ENCODE measurements at places on chromosomes 13 and 19. TPM values are rescaled to one million over a fixed set of nuclear protein-coding genes. Genes with fewer than 3 reads are reported as not detected.

Gene MEX3D
- 3.6 TPM for total RNA-seq

Gene LPAR2
- 120 TPM for total RNA-seq

Gene ZNF547
- 2.1 TPM for total RNA-seq

Gene PLIN3
- 28.6 TPM for total RNA-seq

Gene SYNGR4
- not detected for total RNA-seq

Gene TEX26
- total RNA-seq = not detected

Gene PARP4
- 63.7 TPM for total RNA-seq

Gene TINCR
- total RNA-seq = 3.1 TPM

Gene UHRF1
- total RNA-seq = 2.2 TPM

Gene TMC4
- total RNA-seq = 1.1 TPM

GRCh38 chr13:55815458-55816033 lies 1325.2 kb upstream of the PRR20A start:
- no peak overlapping the region for H3K4me3 ChIP-seq
- no peaks in the 10 kb centered on the region for H3K36me3 ChIP-seq
- H3K4me1 ChIP-seq = no peaks in the 10 kb centered on the region
- DNase-seq = no peak

GRCh38 chr13:108044954-108045353 lies 170.4 kb downstream of the LIG4 start:
- H3K4me1 ChIP-seq = no peaks in the 10 kb centered on the region
- no peaks in the 10 kb centered on the region for H3K36me3 ChIP-seq
- no peak for DNase-seq
- no peak overlapping the region for H3K27ac ChIP-seq
- H3K27me3 ChIP-seq = no peaks in the 10 kb centered on the region
- no peak overlapping the region for H3K4me3 ChIP-seq

GRCh38 chr13:87058786-87059329 lies 612.3 kb upstream of the SLITRK5 start:
- H3K4me3 ChIP-seq = no peak overlapping the region
- no peak for DNase-seq
- H3K4me1 ChIP-seq = no peaks in the 10 kb centered on the region
- no peaks in the 10 kb centered on the region for H3K27me3 ChIP-seq

GRCh38 chr19:7145494-7145893 lies 76.0 kb downstream of the ZNF557 start:
- H3K36me3 ChIP-seq = no peaks in the 10 kb centered on the region
- no peak for DNase-seq
- H3K27me3 ChIP-seq = no peaks in the 10 kb centered on the region
- no peak overlapping the region for H3K27ac ChIP-seq
- no peaks in the 10 kb centered on the region for H3K4me1 ChIP-seq

DNA sequence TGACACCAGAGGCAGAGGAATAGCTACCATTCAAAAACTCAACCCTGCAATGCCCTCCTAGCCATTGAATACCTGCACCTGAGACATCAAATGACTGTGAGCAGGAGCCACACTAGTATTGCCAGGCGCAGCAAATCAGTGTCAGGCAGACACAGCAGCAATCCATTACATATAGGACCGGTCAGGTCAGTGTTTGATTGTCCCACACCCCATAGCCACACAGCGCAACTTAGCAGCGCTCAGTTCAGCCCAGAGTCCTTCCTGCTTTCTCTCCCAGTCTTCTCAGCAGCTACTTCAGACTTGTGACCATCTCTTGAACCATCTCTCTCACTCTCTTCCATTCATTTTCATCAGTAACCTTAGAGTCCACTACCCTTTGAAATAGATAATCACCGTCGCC lies 181.6 kb upstream of the GPR12 start:
- no peak for DNase-seq
- peaks cover 14% of the 10 kb centered on the region for H3K27me3 ChIP-seq
- H3K4me3 ChIP-seq = no peak overlapping the region
- H3K36me3 ChIP-seq = no peaks in the 10 kb centered on the region

DNA sequence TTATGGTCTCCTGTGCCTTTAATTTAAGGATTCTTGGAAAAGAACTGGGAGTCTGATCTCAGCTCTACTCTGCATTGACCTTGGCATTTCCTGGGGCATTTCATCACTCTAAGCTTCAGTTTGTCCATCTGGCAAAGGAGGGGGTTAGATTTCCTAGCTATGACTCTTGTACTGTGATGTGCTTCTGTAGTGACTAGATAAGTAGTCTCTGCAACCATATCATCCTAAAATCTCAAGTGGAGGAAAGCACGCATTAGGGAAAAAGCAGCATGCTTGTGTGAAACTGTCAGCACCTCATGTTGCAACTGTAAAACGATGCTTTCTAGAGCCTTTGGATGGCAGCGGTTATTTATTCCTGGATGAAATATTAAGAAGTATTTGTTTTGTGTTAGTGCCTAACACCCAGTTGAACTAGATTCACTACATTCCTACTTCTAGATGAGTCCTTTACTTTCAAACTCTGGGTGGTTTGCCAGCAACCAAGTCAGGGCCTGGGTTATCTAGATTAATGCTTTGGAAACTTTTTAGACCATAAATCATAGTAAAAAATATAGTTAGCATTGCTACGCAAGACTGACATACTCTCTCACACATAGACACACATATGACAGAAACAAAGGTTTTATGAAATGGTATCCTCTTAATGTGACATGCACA lies 6.8 kb downstream of the WDFY2 start:
- no peaks in the 10 kb centered on the region for H3K4me1 ChIP-seq
- no peaks in the 10 kb centered on the region for H3K36me3 ChIP-seq
- no peak overlapping the region for H3K4me3 ChIP-seq
- no peaks in the 10 kb centered on the region for H3K27me3 ChIP-seq

DNA sequence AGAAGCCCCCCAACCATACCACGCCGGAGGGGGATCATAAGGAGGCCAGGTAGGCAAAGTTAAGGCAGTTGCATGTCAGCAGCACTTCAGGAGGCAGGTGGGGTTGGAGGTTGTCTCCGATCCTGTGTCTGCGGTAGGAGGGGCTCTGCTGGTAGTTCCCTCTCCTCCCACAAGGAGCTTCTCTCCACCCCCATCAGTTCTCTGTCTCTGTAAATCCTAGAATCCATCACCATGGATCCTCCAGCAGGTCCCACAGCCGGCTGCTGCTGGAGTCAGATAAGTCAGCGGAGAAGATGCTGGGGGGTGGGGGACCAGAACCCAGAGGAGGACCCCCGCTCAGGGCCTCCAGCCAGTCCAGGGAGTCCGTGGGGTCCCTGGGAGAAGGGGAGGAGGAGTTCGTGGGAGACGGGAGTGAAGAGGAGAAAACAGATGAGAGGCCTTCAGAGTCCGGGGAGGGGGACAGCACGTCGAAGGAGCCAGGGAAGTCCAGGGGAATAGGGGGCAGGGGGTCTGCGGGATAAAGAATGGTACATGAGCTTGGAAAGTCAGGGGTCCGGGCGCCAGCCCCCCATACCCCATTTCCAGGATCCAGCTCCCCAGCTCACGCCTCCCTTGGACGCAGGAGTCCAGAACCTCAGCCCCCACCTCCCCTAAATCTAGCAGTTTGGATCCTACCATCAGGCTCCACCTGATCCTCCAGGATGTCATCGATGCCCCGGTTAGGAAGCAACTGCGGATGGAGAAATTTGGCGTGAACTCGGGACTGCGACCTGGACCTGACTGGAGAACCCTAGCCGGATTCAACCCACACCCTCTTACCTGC lies 6.3 kb downstream of the MAMSTR start:
- H3K36me3 ChIP-seq = no peaks in the 10 kb centered on the region
- H3K4me3 ChIP-seq = peak overlapping the region; percentile 72
- DNase-seq = no peak
- no peaks in the 10 kb centered on the region for H3K27me3 ChIP-seq

DNA sequence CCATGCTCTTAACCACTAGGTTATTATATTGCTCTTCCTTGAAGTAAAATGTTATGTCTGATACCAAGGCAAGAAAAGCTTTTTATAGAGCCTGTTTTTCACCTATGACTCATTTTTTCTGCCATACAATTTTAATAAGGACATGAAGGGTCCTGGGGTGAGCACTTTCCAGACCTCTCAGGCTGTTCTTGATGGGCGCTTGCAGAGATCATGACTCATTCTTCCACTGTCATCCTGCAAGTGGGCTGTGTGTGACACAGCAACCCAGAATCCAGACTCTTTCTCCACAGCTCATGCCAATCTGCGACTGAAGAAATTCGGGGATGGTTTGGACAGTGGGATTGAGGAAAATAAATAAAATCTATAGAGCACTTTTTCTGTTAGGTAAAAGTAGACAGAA lies 506.7 kb upstream of the NBEA start:
- H3K4me3 ChIP-seq = no peak overlapping the region
- DNase-seq = no peak
- H3K27me3 ChIP-seq = no peaks in the 10 kb centered on the region
- no peaks in the 10 kb centered on the region for H3K4me1 ChIP-seq

DNA sequence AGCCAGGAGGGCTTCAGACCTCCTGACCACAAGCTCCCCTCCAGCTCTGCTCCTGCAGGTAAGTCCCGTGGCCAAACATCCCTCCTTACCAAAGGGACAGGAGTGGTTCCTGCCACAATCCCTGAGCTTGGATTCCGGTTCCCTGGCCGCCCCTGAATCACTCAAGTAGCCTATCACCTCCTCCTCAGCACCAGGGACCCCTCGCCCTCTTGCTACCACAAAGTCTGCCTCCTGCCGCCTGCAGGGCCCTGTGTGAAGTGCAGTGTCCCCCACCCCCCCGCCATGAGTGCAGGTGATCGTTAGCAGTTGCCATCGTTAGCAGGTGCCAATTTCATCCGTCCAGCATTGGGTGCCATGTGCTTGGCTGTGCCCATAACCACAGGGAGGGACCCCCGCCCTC lies 40.8 kb upstream of the RANBP3 start:
- H3K4me3 ChIP-seq = no peak overlapping the region
- H3K4me1 ChIP-seq = no peaks in the 10 kb centered on the region
- H3K27me3 ChIP-seq = no peaks in the 10 kb centered on the region
- no peaks in the 10 kb centered on the region for H3K36me3 ChIP-seq
- peak; percentile 32 for DNase-seq
- no peak overlapping the region for H3K27ac ChIP-seq

DNA sequence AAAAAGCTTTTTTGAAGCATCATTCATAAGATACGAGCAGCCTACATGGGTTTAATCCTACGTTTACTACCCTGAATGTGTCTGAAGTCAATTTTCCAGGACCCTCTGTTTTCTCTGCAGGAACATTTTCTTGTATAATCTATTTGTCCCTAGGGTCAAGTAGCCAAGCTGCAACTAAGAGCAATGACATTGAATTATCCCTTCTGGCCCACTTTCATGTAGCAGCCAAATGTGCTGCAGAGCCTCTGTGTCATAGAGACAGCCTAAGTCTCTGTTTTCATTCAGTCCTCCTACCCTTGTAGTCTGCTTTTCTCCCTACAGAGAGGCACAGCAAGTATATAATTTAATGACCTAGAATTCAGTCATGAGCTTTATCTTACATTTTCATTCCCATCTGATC lies 82.1 kb downstream of the ZAR1L start:
- no peaks in the 10 kb centered on the region for H3K36me3 ChIP-seq
- H3K27ac ChIP-seq = no peak overlapping the region
- H3K4me1 ChIP-seq = no peaks in the 10 kb centered on the region
- DNase-seq = no peak
- no peaks in the 10 kb centered on the region for H3K27me3 ChIP-seq
- no peak overlapping the region for H3K4me3 ChIP-seq

DNA sequence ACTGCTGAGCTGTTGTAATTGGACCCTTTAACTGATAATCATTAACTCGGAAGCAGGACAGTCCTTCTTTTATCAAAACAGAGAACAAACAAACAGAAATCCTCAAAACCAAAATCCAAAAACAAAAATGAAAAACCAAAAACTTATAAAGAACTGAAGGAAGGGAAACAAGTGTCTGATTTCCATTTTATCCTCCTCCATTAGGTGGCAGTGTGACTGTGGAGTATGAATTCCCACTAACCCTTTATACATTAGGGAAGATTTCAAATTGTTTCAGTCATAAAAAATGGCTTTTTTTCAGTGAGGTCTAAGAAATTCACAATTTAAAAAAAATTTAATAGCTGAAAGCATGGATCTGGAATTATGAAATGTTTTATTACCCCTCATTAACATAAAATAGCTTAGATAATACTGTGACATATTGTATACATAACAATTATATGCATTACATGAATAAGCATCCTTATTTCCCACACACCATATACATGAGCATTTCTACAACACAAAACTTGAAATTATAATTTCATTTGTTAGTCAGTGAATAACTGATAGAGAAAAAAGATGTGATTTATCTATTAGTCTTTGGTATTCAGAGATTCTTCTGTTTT lies 1074.3 kb upstream of the PCDH9 start:
- no peaks in the 10 kb centered on the region for H3K4me1 ChIP-seq
- no peak overlapping the region for H3K4me3 ChIP-seq
- no peak for DNase-seq
- no peaks in the 10 kb centered on the region for H3K27me3 ChIP-seq

GRCh38 chr19:8167985-8168384 lies 18.6 kb upstream of the FBN3 start:
- H3K4me1 ChIP-seq = no peaks in the 10 kb centered on the region
- H3K4me3 ChIP-seq = no peak overlapping the region
- H3K36me3 ChIP-seq = no peaks in the 10 kb centered on the region
- no peak overlapping the region for H3K27ac ChIP-seq
- no peak for DNase-seq

DNA sequence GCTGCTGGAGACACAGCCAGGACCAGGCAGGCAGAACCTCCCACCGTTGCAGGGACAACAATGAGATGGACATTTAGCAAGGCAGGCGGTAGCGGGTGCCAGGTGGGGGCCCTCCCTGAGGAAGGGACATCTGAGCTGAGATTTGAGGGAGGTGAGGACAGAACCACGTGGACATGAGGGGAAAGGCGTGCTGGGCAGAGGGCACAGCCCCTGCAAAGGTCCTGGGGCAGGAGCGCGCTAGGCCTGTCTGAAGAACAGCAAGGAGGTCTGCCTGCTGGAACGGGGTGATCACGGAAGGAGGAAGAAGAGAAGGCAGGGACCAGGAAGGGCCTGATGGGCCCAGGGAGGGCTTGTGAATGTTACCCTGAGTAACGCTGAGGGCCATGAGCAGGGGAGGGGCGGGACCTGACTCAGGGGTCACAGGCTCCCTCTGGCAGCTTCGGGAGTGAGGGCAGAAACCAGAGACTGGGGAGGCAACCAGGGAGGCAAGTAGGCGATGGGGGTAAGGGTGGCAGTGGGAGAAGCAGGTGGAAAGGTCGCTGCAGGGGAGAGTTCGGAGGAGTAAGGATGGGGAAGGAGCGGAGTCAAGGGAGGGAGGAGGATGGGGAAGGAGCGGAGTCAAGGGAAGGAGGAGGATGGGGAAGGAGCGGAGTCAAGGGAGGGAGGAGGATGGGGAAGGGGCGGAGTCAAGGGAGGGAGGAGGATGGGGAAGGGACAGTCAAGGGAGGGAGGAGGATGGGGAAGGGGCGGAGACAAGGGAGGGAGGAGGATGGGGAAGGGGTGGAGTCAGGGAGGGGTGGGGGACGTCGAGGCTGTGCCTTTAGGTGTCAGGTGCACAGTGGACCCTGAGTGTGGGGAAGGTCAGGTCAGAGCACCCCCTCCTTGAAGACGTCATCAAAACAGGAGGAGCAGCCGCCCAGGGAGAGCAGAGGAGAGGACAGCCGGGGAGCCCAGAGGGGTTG lies 15.7 kb upstream of the B3GNT3 start:
- H3K4me3 ChIP-seq = no peak overlapping the region
- H3K27me3 ChIP-seq = no peaks in the 10 kb centered on the region
- no peak overlapping the region for H3K27ac ChIP-seq
- H3K36me3 ChIP-seq = peaks cover 28% of the 10 kb centered on the region
- no peak for DNase-seq

- no peak overlapping the region for H3K27ac ChIP-seq
- H3K4me1 ChIP-seq = no peaks in the 10 kb centered on the region
- no peak for DNase-seq
- H3K36me3 ChIP-seq = no peaks in the 10 kb centered on the region
- peaks cover 3% of the 10 kb centered on the region for H3K27me3 ChIP-seq
Observed at GRCh38 chr13:60617991-60618733, 221.1 kb downstream of the TDRD3 start.

Data from CD4-positive, CD25-positive, alpha-beta regulatory T cell (primary cell).